ENCODE measurements at places on chromosomes 6 and 20.
A peak's percentile ranks its signal among the peaks of the same experiment; 100 is the strongest.

- DNase-seq: no peak
These were observed 10.7 kb upstream of the RFX6 start for GRCh38 chr6:116866281-116866871.

DNA sequence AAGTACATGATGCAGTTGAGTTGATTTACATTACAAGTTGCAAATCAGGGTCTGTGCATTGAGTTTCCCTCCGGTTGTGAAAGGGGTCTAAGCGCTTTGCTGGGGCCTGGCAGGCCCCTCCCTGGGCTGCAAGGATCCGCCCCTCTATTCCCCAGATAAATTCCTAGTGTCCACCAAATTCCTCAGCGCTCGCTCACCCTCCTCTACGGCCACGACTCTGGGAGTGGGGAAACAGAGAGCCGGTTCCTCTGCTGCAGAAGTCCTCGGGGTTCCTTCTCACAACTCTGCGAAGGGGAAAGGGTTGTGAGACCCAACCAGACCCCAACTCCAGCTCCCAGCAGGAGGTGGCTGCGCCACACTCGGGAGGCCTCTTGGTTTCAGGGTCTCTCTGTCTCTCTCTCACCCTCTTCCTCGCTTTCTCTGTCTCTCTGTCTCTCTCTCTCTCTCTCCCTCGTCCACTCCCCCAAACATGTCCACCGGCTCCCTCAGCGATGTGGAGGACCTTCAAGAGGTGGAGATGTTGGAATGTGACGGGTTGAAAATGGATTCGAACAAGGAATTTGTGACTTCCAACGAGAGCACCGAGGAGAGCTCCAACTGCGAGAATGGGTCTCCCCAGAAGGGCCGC lies at the start of gene TCF21:
TSS of gene TCF21 (plus strand) at position 185 of the 628 bp plus-strand sequence. CDS start at position 470, 285 bp downstream.
- DNase-seq: no peak

GRCh38 chr20:20317621-20318364 lies 50.1 kb upstream of the INSM1 start:
- DNase-seq: peak; percentile 41

GRCh38 chr20:44581515-44581914 lies 864 bp upstream of the PKIG start:
- DNase-seq: no peak

DNA sequence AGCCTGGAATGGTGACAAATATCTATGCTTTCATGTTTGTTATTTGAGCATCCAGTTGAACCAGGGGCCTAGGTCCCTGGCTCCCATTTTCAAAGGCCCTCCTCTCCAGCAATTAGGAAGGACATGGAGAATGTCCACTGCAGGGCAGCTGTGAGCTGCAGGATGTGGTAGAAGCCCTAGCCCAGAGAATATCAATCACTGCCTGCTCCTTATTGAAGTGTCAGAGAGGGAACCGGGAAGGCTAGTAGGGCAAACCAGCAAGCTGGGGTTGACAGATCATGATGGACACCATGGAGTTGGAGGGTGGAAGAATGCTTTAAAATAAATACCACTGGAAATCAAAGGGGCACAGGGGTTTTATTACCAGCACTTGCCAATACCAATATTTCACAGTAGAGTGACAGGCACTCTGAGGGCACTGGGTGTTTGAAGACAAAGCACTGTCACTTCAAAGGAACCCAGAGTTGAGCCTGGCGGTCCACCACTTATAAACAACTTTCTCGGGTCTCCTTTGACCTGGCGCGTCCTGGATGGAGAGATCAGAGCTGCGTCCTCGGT lies 47.7 kb downstream of the ZNF831 start:
- DNase-seq: no peak

DNA sequence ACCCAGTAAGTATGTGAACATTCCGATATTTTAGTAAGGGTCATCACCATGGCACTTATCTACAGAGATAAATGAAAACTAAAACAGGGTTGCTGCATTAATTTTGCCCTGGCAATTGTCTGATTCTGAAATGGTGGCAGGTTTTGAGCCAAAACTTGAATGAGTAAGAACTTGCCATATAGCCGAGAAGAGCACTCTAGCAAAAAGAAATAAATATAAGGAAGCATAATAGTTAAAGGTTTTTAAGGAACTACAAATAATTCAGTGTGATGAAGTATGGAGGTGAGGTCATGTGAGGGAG lies 68.5 kb upstream of the BTN3A2 start:
- no peak for DNase-seq

GRCh38 chr20:5080384-5080877 lies 39.3 kb downstream of the PCNA start:
- DNase-seq: no peak

DNA sequence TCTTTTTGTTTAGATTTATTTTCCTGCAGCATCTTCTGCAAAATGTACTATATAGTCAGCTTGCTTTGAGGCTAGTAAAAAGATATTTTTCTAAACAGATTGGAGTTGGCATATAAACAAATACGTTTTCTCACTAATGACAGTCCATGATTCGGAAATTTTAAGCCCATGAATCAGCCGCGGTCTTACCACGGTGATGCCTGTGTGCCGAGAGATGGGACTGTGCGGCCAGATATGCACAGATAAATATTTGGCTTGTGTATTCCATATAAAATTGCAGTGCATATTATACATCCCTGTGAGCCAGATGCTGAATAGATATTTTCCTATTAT lies 3.2 kb downstream of the FOXC1 start:
- DNase-seq: no peak

DNA sequence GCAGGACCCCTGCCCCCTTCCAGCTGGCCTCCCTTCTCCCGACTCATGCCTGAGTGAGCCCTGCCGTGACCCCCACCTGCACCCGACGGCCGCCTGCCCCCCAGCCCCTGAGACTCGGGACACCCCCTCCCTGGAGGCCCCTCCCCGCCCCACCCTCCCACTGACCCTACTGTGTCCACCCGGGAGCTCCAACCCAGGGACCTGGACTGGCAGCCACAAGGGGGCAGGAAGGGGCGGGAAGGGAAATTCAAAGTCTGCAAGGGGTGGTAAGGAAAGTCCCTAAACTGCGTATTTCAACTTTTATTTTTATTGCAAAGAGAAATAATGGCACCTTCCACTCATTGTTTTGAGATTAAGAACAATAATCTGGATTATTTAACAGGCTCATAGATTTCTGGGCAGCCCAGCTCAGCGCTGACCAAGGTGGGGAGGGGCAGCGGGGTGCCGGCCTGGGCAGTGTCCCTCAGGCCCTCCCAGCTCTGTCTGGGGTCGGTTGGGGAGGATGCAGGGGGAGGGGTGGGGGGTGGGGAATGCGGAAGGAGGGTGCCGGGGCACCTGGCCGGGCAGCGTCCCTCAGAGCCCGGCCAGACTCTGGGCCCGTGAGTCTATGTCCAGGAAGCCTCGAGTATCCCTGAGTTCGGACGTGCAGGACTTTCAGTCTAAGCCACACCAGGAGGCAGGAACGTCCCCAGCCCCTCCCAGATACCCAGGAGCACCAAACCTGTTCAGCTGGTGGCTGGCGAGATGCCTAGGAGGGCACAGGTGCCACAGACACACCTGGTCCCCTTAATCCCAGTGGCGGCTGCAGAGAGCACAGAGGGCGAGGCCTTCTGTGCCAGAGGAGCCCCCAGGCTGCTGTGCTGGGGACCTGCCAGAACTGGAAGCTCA lies 1.3 kb upstream of the PTK6 start:
- DNase-seq: no peak

GRCh38 chr6:158387578-158387977 lies 75.3 kb downstream of the TULP4 start:
- no peak for DNase-seq

DNA sequence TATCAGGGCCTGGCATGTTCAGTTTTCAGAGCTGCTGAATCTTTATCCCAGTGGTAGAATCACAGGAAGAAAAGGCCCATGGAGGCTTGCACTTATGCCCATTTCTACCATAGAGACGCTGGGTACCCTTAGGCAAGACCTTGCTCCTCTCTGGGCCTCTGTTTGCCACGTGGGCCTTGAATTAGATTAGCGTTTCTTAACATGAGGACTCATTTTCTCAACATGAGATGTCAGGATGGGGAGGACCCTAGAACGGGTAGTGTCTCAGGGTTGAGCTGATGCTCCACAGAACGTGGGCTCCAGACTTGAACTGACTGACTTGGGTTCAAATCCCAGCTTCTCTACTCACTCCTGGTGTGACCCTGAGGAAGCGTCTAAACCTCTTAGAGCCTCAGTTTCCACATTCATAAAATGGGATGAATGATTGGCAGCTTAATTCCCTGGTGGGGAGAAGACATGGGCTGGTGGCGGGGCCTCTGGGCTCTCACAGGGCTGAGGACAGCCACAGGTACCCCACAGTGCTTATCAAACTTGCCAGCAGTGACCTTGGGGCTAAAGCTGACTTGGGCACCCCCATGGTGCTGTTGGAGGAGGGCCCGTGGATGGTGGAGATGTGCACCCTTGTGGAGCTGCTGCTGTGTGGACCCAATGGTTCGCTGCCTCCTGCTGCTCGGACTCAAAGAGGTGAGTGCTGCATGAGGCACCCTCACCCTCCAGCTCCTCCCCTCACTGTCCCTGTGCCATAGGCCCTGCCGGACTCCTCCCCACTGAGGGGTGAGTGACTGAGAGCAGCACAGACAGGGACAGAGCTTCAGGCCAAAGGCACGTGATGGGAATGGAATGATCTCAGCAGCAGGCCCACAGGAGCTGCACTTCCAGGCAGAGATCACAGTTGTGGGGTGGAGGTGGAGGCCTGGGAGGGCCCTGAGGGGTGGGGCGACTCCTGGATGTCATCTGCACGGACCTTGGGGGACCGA lies 28.2 kb downstream of the SUN5 start:
- DNase-seq: no peak

DNA sequence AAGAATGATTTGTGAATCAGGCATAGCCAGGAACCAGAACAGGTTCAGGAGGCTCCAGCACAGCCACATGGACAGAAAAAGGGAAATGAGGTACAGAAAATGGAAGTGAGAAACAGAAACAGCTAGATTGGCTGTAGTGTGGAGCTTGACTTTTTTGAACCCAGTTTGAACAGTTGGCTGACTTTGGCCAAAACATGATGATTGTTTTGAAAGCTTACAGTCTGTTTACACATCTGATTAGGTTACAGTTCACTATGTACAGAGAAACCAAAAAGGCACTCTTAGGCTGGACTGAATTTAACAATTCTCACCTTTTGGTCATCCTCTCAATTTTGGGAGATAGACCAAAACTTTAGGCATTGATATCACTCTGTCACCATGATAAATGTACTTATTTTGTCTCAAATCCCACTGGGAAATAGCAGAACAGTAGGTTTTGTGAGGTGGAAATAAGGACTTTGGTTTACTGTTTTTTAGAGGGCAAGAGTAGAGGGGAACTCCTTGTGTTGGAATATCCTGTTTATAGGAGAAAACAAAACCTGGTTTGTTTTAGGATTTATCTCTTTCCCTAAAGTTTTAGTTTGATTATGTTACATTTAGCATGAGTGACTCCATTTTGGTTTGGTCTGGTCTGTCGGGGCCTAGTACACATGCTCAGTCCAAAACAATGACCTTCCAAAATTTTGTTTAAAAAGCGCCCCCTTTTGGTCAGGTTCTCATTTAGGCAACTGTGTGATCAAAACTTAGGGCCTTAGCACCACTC lies 123.1 kb downstream of the OLIG3 start:
- no peak for DNase-seq

DNA sequence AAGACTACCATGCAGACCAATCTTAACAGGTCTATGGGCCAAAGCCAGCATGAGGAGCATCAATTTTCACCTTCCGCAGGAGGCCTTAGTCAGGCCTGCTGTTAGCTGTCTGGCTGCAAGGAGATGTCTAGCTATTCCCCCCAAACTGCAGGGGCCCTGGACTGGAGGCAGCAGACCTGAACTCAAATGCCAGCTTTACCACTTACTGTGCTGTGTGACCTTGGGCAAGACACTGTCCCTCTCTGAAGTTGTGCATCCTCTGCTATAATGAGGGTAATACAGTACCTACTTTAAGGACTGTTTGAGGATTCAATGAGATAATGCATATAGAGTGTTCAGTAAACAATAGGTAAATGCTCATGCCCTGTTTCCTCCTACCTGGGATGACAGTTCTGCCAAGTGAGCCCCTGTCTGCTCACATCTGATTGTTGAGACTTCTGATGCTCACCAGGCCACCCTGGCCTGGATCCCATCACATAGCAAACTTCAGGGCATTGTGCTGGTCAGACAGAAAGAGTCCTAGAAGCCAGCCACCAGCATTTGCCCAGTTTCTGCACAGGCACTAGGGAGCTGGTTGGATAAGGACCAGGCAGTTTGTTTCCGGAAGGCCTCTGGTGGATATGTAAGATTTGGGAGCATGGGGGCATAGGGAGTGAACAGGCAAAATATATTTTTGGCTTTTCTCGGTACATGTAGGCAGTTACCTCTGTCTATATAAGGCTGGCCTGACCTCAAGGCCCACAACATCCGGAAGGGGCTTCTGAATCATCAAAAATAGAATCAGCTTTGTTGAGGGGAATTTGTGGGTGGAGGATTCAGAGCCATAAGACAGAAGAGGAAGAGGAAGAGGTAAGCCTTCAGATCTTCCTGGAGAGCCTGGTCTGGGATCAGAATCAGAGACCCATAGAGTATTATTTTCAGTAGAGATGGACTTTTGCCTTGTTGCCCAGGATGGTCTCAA lies 2.3 kb upstream of the OCSTAMP start:
- DNase-seq: no peak

GRCh38 chr6:149777624-149778023 lies 28.1 kb downstream of the PCMT1 start:
- DNase-seq: no peak

GRCh38 chr20:60060006-60060557 lies 101.9 kb downstream of the CDH26 start:
- DNase-seq: no peak

GRCh38 chr6:13916230-13916944 lies 8.4 kb upstream of the RNF182 start:
- DNase-seq: no peak

DNA sequence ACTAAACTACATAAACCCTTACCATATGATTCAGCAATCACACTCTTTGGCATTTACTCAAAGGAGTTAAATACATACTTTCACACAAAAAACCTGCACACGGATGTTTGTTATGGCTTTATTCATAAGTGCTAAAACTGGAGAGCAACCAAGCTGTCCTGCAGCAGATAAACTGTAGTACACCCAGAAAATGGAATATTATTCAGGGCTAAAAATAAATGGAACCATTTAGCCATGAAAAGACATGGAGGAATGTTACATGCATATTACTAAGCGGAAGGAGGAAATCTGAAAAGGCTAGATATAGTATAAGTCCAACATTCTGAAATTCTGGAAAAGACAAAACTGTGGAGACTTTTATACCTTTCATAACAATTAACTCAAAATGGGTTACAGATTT lies 73.6 kb upstream of the PHACTR3 start:
- DNase-seq: no peak
